ENCODE measurements at places on chromosomes 11 and 22. TPM values are rescaled to one million over a fixed set of nuclear protein-coding genes. Genes with fewer than 3 reads are reported as not detected.

- H3K4me3 ChIP-seq = no peak overlapping the region
- no peaks in the 10 kb centered on the region for H3K27me3 ChIP-seq
- DNase-seq = no peak
- H3K27ac ChIP-seq = no peak overlapping the region
- H3K4me1 ChIP-seq = no peaks in the 10 kb centered on the region
Measured at GRCh38 chr11:89458716-89459115, 32.5 kb downstream of the NOX4 start.

RPL27A gene
- 852 TPM for total RNA-seq

APOL4 gene
- total RNA-seq = 16.9 TPM

- no peaks in the 10 kb centered on the region for H3K4me1 ChIP-seq
- no peak overlapping the region for H3K4me3 ChIP-seq
- H3K27ac ChIP-seq = peak overlapping the region; percentile 49
- no peak for DNase-seq
- no peaks in the 10 kb centered on the region for H3K27me3 ChIP-seq
Measured at GRCh38 chr22:46971099-46971763, 208.8 kb downstream of the TBC1D22A start.

DNA sequence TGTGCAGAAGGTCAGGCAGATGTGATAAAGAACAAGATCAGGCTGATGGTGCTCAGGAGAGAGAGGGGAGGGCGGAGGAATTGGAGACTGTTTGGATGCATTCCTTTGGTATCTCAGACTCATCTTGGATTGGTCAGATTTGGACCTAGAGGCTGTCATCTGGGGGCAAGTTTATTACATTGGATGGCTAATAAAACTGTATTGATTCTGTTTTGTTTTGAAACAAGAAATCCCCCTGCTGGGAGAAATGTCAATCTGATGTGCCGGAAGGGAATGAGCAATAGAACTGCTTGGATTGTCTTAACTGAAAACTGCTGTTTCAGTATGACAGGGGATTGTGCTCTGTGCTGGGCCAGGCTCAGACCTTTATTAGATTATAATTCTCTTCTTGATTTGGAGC lies 25.5 kb upstream of the CCDC90B start:
- DNase-seq = no peak
- no peaks in the 10 kb centered on the region for H3K4me1 ChIP-seq
- no peaks in the 10 kb centered on the region for H3K27me3 ChIP-seq
- no peaks in the 10 kb centered on the region for H3K36me3 ChIP-seq
- no peak overlapping the region for H3K4me3 ChIP-seq

JAML gene
- 8.7 TPM for total RNA-seq

SYT7 gene
- 10.0 TPM for total RNA-seq

DNA sequence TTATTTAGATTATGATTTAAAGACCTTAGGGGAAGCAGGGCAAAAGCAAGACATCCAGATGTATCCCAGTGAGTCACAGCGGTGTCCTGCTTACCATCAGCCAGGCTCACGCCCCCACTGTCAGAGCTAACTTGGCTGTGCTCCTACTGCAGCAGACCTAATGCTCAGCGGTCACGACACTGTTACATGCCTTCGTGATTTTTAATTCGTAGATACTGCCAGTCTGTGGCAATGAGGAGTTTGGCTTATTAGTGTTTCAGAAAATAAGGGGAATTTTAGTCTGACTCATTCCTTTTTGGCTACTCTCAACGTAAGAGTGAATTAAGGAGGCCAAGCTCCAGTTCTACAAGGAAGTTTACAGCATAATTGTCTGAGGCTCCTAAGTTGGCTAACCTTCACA lies 22.7 kb downstream of the EFCAB6 start:
- H3K27me3 ChIP-seq = no peaks in the 10 kb centered on the region
- H3K36me3 ChIP-seq = no peaks in the 10 kb centered on the region
- H3K4me1 ChIP-seq = no peaks in the 10 kb centered on the region
- DNase-seq = peak; percentile 78
- H3K27ac ChIP-seq = no peak overlapping the region
- H3K4me3 ChIP-seq = no peak overlapping the region

Measured in uterus (tissue), 4 donors.